ENCODE measurements at places on chromosomes 4 and X.
A peak's percentile ranks its signal among the peaks of the same experiment; 100 is the strongest.

GRCh38 chrX:153922932-153923857 lies 2.9 kb downstream of the ARHGAP4 start:
- DNase-seq, result peak; percentile 88

DNA sequence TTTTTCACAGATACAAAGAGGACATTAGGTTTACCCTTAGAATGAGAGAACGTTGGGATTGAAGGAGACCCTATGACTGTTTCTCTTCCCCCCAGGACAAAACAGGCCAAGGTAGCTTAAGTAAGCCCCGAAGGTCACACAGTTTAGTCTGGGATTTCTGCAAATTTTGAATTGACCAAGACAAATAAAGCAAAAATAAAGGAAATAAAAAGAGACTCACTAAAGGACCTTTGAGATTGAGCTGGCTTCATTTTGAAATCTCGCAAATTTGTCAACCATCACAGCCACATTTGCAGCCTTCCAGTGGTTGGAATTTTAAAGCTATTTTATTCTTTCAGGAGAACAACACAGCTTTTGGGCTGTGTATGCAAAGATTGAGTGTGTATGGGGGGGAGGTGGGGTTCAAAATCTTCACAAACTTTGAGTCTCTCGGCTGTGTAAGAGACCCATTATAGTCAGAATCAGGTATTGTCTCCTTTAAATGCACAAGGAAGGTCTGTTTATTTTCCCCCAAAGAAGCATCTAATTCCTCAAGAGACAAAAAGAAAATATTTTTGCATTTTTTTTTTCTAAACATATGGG lies 4.2 kb downstream of the TMSB4X start:
- no peak for DNase-seq

DNA sequence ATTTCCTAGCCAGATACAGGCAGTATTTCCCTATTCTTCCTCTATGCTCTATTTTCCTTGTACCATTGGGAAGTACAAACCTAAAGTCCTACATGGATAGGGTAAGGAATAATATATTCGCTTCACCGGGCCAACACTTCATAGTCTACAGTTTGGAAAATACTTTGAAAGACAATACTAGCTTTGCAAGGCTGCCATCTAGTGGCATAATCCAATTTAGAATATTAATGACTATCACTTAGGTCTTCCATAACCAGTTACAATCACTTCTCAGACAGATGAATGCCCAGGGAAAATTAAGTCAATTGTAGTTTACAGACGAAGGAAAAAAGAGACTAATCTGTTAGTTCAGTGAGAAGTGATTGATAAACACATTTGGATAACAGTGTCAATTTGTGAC lies 141.0 kb upstream of the FAM47C start:
- no peak for DNase-seq

DNA sequence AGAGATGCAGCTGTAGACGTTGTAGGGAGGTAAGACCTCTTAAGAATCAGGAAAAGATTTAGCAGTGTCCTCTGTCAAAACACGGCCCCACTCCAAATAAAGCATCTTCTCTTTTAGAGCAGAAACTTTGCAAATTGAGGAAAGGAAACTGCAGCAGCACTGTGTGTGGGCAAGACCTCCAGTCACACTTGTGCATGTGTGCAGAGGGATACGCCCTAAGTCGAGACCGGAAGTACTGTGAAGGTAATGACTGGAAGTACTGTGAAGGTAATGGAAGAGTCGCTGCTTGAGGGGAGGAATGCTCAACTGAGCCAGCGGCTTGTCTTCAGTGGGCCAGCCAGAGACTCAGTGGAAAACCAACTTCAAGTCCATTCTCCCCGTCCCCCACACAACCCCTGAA lies 46.5 kb downstream of the EGF start:
- no peak for DNase-seq

DNA sequence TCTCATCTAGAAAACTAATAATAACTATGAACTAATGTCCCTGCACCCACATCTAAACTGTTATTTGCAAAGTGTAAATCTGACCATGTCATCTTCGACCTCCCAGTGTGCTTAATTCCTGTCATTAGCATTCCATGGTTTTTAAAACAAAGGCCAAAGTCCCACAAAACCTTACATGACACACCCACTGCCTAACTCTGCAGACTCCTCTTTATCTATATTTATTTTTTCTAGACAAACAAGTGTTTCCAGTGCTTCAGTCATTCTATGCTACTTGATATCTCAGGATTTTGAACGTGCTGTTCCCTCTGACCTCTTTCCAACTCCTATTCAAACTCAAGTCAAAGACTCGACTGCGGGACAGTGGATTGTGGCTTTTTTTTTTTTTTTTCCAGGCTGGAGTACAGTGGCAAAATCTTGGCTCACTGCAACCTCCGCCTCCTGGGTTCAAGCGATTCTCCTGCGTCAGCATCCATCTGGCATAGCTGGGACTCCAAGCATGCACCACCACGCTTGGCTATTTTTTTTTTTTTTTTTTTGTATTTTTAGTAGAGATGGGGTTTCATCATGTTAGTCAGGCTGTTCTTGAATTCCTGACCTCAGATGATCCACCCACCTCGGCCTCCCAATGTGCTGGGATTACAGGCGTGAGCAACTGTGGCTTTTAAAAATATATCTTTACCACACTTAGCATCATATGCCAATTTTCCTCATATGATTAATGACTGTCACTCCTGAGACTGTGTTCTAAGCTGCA lies 1511.0 kb downstream of the ARAP2 start:
- DNase-seq, result no peak

DNA sequence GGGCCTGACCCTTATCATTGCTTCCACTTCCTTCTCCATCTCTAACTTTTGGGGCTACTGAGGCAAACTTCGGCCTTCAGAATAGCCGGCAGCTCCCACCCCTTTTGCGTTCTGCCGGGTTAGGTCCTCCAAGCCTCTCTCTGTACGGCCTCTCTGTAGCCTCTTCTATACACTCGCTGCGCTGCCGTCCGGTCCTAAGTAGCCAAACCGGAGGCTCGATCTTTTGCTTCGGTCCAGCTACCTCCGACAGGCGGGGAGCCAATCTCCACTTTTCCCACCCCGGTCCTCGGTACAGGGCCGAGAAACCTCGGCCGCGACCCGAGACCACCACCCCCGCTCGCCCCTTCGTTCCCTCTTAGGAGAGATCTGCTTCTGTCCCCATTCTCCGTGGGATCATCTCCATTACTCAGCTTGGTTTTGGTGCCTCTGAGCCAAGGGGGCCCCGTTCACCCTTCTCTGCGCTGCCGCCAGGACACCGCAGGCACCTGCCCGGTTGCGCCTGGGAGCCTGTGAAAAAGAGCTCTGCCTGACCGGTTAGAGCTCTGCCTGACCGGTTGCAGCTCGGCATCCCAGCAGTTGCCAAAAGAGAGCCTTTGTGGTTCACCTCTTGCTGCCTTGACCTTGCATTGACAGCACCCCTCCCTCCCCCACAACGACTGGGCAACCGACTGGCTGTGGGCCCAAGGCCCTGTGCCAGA lies 1.0 kb upstream of the HTR2C start:
- DNase-seq, result no peak

Data from adrenal gland (tissue), 19 donors.